Left lobe of liver (tissue), 2 donors: ENCODE measurements at places on chromosomes 11 and 22.

DNA sequence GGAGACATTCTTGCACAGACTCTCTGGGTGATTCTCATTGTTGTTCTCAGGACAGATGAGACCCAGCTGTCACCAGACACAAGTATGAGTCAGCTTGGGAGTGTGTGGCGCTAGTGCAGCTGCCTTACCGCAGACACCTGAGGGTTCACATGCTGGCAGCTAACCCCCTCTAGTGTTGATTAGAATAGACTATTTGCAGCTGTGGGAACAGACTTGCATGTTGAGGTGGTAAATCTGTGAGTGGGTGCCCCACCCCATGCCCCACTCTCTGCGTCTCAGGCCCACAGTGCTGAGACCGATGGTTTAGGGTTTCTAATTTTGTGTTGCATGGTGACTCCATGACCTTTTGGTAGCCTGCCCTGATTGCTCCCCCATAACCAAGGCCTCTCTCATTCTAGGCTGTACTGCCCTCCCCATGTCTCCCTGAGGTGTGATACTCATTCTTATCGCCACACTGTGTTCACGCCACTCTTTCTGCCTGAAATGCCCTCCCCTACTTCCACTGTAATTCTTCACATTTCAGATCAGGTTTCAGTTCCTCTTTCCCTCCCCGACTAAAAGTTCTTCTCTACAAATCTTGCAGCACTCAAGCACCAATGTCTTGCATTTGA lies 73.7 kb upstream of the KIRREL3 start:
- DNase-seq = peak; percentile 46

DNA sequence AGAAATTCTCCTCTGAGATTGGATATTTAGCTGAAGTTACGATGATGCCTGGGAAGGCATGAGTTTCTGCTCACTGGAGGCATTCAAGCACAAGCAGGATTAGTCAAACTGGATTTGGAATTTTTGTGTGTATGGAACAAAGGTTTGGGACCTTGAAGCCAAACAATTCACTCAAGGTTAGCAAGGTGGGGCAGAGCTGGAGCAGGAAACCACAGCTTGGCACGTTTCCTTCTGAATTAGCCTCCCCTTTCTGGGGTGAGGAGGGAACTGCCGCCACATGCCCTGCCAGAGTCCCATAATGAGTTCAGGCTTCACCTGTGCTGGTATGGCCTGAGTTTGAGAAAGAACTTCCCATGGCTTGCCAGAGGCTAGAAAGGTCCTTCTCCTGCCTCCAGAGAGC lies 50.9 kb upstream of the RRAS2 start:
- no peak for DNase-seq

DNA sequence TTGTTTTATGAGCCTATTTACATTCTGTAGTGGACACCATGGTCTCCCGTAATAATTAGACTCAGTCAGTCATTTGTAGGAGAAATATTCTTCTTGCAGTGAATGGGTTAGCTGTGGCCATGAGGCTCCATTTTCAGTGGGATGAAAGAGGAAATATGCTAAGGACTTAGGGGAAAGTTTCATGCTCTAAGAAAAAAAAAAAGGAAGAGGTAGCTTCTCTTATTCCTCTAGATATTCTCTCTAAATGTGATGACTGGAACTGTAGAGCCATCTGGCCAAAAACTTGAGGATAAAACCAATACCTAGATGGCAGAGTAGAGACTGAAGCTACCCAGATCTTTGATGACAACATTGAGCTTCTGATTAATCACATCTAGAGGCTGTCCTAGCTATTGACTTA lies 75.8 kb upstream of the SESN3 start:
- no peak for DNase-seq

DNA sequence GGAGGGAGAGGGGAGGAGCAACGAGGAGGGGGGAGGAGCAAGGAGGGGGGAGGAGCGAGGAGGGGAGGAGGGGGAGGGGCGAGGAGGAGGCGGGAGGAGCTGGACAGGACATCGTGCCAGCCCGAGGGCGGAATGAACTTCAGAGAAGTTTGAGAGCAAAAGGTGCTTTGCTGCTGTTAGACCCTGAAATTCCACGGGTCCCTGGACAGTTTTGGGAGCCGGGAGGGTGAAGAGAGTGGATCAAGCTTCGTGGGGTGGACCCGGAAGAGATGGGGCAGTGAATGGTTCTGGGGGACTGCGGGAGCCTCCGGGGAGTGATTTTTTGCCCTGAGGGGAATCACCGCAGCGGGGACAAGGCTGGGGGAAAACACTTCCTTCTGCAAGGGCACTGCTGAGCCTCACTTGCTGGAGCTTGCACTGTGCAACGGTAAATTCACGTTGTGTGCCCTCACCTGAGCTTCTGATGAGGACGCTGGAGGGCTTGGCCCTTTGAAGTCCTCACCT lies 10.7 kb upstream of the NLRP6 start:
- DNase-seq = peak; percentile 48

- no peak for DNase-seq
Observed at GRCh38 chr22:50071432-50072166, 13.5 kb upstream of the TTLL8 start.

GRCh38 chr11:77589181-77589520 lies 602 bp upstream of the AQP11 start:
- DNase-seq = no peak

DNA sequence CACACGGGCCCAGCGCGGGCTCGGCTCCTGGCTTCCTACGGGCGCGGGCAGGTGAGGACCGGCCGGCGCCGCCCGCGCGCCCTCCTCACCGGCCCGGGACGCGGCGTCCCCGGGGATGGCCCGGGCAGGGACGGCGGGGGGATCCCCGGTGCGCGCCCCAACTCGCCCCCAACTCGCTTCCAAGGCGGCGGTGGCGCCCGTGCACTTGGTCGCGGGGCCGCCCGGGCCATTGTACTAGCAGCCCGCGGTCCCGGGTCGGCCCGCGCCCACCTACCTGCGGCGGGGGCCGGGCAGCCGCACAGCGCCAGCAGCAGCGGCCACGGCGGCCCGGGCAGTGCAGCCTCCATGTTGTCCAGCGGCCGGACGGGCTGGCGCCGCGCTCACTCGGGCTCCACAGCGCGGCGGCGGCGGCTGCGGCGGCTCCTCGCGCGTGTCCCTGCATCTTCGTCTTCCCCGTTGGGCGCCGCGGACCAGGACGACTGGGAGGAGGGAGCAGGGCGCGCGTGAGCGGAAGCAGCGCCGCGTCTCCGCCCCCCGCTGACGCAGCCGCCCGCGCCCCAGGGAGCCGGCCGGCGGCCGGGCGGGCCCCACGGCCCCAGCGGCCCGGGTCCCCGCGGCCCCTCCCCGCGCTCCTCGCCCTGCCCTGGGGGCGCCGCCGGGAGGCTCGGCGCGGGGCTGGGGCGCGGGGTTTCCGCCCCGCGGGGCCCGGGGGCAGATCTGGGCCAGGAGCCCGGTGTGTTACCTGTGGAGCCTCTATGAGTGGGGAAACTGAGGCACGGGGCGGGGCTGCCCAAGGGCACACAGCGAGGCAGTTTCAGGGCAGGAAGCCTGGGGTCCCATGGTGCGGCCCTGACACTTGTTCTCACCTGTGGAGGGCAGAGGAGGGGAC lies 159.3 kb upstream of the GRK3 start:
- peak; percentile 85 for DNase-seq

DNA sequence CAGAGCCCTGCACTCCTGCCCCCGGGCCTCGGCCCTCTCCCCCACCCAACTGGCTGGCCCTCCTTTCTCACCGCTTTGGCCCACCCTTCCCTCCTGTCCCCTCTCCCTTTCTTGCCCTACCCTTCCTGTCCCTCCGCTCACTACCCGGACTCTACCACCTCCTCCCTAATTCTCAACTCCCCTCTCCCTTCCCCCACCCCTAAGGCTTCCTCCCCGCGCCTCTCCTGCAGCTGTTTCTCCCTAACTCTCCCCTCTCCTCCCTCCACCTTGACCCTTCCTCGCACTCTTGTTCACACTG lies 421 bp downstream of the SLC15A3 start:
- no peak for DNase-seq

GRCh38 chr11:101717619-101718018 lies 133.8 kb upstream of the TRPC6 start:
- no peak for DNase-seq

- peak; percentile 91 for DNase-seq
Observed at GRCh38 chr22:42615092-42615859, 593 bp upstream of the POLDIP3 start.

DNA sequence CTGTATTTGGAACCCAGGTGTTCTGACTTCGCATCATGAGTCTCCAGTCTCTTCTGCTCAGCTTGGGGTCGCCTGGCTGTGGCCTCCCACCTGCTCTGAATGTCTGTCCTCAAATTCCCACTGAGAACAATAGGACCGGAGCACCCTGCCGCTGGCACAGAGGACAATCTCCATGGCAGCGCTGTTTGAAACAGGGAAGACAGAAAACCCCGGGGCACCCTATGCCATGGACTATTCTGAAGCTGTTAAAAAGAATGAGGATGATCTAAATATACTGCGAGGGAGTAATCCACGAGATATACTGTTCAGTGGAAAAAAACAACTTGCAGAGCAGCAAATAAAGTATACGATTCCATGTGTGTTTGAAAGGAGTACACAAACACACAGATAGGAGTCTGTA lies 415.6 kb upstream of the NARS2 start:
- DNase-seq = no peak

- DNase-seq = no peak
Observed at GRCh38 chr11:111209543-111210355, 35.8 kb upstream of the POU2AF2 start.

- DNase-seq = no peak
Observed at GRCh38 chr11:121486054-121486453, 33.3 kb upstream of the SORL1-AS1 start.

DNA sequence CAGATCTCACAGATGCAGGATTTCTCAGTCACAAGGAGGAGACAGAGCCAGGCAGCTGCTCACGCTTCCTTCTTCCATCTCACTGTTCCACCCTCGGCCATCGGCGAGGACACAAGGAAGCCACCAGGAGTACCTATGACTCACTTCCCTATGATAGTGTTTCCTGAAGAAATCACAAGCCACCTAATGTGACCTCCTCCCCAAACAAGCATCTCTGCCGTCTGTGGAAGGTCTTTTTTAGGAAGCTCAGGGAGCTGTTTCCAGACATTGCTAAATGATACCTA lies 672.7 kb downstream of the TBC1D22A start:
- no peak for DNase-seq

GRCh38 chr11:64339754-64340408 lies at the start of gene CCDC88B:
TSS of gene CCDC88B (plus strand) at chr11:64340204. CDS start at chr11:64340267, 63 bp downstream.
- DNase-seq = no peak

GRCh38 chr11:66491315-66491935 lies 11.2 kb downstream of the DPP3 start:
- DNase-seq = no peak

DNA sequence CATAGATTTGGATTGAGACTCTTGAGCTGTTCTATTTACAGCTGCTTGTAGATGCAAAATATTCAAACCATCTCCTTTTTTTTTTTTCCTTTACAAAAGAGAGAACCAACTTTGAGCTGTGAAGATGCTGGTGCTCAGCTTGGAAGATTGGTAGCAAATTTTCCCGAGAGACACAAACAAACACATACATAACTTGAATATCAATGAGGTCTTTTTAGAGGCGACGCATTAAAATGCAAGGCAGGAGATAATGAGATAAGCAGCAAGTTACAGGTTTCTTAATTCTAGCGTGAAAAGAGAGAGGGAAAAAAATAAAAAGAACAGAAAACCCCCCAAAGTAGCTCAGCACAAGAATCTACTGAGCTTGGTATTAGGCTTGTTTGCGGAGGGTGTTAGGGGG lies 247.0 kb upstream of the SORL1-AS1 start:
- DNase-seq = no peak

DNA sequence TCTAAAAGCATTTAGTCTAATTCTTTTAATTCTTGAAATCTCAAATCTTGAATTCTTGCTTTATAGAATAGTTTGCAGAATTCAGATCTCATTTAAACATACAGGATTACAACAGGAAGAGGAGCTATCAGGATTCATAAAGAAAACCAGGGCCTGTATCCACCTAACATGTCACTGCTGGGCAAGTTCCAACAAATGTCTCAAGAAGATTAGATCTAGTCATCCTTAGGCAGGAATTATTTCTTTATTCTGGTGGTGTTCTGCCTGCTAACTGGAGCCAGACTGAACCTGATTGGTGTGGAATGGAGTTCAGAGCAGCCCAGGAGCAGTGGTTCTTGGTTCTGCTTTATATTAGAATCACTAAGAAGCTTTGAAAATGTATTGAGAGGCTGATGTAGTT lies 500.7 kb downstream of the LRRC4C start:
- DNase-seq = no peak

- DNase-seq = no peak
Observed at GRCh38 chr11:46385169-46386004, 3.9 kb downstream of the MDK start.

DNA sequence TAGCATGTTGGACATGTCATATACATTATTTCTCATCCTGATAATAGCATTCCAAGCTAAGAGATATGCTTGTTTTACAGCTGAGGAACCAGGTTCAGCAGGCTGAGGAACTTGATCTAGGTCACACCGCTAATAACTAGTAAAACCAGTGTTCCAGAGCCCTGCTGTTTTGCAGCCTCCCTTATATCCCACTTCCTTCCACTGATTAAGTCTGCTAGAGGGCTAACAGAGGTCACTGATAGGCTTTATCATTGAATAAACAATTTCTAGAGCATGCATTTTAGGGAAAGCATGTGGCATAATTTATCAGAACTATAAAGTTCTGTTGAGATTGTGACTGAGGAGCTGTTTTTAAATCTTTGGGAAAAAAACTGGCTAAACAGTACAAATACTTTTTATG lies 54.0 kb downstream of the UVRAG start:
- no peak for DNase-seq
